ENCODE measurements at places on chromosomes 7 and 10.

GRCh38 chr7:104137971-104138370 lies 69.8 kb downstream of the ORC5 start:
- DNase-seq, result no peak

- no peak for DNase-seq
Measured at GRCh38 chr10:90790422-90790821, 67.4 kb downstream of the HTR7 start.

- no peak for DNase-seq
Measured at GRCh38 chr7:151865070-151865670, 11.7 kb downstream of the PRKAG2 start.

DNA sequence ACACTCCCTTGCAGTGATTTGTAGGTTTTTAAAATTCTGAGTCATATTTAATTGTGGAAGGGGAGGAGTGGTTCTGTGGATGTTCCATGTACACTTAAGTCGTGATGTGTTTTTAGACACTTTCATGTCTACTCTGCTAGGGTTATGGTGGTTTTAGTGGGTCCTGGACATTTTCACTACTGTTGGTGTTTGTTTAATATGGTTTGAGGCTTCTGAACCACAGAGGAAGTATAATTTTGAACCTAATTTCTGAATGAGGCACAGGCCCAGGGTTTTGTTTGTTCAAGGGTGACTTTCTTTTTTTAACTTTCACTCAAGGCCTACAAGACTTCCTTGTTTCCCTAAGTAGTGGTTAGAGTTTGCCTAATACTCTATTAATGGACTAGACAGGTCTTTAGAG lies 13.3 kb downstream of the SLC26A5 start:
- no peak for DNase-seq

DNA sequence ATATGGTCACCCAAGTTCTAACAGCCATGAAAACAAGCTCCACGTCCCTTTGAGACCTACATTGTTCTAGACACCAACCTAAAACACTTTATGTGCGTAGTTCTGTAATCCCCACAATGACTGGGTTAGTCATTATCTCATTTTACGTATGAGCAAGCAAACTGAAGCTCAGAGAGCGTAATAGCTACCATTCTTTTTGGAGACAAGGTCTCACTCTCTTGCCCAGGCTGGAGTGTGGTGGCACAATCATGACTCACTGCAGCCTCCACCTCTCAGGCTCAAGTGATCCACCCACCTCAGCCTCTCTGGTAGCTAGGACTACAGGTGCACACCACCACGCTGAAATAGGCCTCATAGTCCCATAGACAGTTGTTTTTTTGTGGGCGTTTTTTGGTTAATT lies 10.5 kb downstream of the DAGLB start:
- no peak for DNase-seq

- DNase-seq, result no peak
Measured at GRCh38 chr10:69577268-69578232, 4.3 kb upstream of the NEUROG3 start.

GRCh38 chr7:18064242-18064838 lies 36.7 kb upstream of the PRPS1L1 start:
- DNase-seq, result no peak

- DNase-seq, result no peak
Measured at GRCh38 chr10:106866244-106866845, 298.2 kb downstream of the SORCS1 start.

DNA sequence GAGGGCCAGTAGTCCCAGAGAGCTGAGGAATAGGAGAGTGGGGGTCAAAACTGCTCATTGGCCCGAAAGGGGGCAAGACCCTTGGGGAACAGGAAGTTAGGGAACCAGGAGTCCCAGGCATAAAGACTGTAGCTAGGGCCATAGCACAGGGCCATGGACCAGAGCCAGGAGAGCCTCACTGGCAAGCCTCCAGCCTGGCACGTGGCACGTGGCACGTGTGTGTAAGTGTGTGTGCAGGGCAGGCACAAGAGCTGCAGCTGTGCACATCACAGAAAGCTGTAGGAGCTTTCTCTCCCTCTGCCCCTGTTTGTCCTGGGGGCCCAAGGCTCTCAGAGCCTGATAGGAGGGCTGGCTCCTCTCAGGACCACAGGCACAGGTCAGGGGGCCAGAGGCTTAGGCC lies 47.8 kb upstream of the SLF2 start:
- DNase-seq, result no peak

DNA sequence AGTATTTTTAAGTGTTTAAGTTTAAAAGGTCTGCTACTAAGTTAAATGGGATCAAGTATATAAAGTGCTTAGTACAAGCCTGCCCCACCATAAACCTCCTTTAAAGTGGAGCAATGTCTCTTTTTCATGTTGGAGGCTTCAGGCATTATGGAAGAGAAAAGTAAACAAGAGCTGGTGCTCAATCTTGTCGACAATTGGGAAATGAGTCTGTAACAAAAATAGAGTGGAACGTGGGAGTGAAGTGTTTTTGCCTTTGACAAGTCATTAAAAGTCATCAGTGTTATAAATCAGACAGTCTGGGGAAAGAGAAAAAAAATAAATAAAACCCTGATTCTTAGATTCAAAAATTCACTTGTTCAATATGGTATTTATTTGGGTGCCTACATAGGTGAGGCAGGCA lies 44.7 kb downstream of the DNAJC12 start:
- no peak for DNase-seq

DNA sequence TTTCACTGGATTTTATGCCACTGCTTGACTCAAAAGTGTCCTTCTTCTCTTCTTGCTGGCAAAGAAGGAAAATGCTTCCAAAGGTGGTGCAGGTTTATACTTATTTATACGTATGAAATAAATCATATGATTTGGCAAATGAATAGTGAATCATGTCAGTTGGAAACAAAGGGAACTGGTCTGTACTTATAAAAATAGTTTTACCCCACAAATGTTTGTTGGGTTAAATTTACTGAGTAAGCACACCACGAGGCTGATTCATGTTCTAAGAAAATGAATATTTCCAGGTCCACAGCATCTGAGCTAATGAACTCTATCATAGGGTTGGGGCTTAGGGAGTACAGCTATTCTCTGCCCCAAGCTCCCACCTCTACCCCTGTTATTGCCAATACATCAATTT lies 232.2 kb downstream of the TRIL start:
- no peak for DNase-seq

GRCh38 chr7:128963327-128963757 lies 25.6 kb downstream of the IRF5 start:
- no peak for DNase-seq

DNA sequence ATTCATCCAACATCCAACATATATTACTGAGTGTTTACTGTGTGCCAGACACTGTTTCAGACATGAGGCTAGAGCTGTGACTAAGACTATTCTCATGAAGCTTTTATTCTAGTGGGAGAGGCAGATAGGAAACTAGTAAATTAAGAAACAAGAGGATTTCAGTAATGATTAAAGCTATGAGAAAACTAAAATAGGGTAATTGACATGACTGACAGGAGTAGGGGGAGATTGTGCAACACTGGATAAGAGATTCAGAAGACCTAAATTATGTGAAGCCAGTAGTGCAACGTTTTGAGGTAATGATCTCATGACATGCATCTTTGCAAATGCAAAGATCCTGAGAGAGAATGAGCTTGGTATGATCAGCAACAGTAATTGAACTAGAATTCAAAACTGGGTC lies 48.6 kb upstream of the MKLN1 start:
- no peak for DNase-seq

DNA sequence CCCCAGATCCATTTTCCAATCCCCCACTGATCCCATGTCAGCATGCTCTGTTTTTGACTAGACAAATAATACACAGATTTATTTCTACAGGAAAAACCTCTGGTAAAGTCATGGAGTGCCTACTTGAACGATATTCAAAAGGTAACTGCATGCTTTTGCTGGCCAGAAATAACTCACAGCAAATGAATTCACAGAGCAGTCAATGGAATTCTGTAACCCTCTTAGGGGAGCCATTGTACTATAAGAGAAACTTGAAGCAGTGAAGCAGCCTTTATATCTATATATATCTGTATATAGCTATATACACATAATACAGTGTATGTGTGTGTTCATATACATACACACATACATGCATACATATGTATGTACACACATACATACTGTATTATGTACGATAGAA lies 29.0 kb upstream of the MEOX2 start:
- no peak for DNase-seq

DNA sequence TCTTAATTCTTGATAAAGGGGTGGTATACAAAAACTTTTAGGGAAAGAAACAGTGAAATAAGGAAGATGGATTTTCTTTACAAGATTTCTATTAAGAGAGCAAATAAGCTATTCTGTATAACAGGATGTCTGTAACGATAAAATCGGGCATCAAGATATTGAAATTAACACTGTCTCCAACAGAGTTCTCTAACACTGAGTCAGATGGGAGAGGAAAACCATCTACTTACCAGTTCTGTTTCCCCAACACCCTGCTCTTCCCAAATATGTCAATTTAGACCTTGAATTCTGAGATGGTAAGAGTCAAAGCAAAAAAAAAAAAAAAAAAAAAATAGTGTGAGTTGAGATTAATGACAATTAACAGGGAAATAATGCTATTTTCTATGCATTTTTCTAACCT lies 23.0 kb downstream of the SMURF1 start:
- no peak for DNase-seq

- no peak for DNase-seq
Measured at GRCh38 chr7:50153148-50153547, 60.1 kb upstream of the ZPBP start.

- no peak for DNase-seq
Measured at GRCh38 chr7:29126804-29127203, 19.5 kb downstream of the CPVL start.

GRCh38 chr7:143237366-143237765 lies 15.5 kb downstream of the TAS2R40 start:
- DNase-seq, result no peak

DNA sequence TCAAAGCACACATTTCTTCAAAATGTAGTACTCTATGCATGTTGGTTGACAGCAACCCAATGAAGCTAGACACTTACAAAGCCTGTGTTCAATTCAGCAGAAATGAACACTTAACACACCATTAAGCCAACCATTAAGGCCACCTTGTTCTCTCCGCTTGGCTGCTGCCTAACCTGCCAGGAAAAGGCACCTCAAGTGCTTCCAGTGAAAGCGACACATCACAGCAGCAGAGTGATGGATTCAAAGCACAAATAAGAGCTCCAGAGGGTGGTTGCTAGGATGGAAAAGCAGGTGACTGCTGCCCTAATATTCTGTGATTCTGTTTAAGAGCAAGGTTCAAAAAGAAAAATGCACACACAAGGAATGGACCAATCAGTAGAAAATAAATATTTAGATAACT lies 81.5 kb upstream of the GNAI1 start:
- no peak for DNase-seq

DNA sequence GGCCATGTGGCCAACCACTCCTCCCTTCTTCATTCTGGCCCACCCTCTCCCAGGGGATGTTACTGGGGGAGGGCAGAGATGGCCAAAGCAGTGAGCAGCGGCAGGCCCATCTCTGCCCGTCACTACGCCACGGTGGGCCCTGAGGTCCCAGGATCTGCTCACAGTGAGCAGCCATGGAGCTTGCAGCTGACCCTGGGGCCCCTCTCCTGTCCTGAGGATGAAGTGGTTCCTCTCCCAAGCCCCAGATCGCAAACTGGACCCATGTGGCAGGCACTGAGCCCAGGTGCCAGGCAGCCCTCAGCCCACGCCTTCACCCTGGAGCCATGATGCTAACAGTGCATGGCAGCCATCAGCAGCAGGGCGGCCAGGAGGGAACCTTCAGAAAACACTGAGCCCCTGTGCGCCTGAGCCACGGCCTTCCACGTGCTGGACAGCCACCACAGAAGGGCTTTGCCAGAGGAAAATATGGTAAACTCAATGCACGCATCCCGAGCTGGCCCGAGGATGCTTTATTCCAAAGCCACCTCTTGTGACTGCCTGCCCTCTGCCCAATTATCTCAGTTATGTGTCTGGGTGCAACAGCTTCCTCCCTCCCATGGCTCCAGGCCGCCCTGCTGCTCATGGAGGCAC lies 485.7 kb downstream of the PTPRN2 start:
- no peak for DNase-seq

DNA sequence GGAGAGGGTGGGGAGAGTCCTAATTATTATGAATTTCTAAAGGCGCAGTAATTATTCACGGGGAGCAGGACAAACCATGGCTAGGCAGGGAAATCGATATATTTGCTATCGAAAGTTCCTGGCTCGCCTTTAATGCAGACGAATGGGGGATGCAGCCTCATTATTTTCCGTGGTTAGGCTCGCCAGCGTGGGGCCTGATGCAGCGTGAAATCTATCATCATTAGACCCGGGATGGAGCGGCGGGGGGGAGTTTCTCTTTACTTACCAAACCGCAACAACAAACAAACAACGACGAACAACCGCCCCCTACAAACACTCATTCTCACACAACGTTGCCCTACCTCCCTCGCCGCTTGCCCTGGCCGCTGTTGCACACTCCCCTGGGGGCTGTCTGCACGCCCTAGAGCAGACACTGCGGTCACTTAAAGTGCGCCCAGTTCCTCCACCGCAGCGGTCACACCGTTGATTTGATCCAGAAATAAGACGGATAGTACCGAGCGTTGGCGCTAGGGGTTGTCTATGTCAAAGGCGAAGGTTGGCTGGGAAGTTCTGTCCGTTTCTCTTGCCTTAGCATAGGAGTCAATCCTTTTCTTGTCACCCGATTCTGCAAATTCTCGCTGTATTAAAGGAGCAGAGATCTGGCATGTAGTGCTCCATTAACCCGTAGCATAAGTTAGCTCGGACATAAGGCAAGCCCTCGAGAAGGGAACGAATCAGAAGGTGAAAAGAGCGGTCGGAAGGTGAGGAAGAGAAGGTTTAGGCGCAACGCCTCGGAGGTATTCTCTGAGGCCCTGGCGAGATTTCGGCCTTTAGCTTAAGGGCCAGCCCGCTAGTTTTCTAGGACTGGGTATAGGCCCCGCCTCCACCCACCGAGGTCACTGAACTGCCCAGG lies 10.4 kb downstream of the NXPH1 start:
- DNase-seq, result no peak

GRCh38 chr10:103448746-103449145 lies 3.4 kb downstream of the CALHM2 start:
- DNase-seq, result no peak

- DNase-seq, result no peak
Measured at GRCh38 chr7:67267914-67268313, 271.3 kb downstream of the TYW1 start.

DNA sequence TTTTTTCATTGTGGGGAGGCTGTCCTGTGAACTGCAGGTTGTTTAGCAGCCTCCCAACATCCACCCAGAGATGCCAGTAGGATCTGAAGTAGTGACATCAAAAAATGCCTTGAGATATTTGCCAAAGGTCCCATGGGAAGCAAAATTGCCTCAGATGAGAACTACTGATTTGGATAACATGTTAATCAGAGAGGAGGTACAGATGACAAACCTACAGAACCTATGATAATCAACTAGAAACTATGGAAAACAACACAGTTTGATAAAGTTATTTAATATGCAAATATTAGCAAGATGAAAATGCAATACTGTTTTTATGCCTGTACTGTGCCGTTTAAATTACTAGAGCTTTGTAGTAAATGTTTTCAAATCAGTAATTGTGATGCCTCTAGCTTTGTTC lies 90.9 kb upstream of the NOBOX start:
- DNase-seq, result no peak

DNA sequence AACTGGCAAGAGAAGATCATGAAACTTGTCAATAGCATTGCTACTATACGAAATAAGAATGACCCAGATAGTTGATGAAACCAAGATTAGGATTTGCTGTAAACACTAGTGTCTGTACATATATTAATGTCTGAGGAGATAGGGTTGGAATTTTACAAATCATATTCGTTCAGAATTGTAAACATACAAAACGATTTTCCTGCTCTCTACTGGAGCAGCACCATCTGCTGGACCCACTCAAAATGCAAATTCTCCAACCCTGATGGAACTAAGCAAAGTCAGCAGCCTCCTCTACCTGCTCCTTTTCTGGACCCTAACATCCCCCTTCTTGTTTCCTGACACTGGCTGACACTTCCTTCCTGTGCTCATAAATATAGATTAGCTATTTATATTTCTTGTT lies 29.4 kb upstream of the SGMS1 start:
- no peak for DNase-seq
